ENCODE measurements at places on chromosomes 16 and 17. TPM values are rescaled to one million over a fixed set of nuclear protein-coding genes. Genes with fewer than 3 reads are reported as not detected.
A peak's percentile ranks its signal among the peaks of the same experiment; 100 is the strongest.

TAC4 gene
- not detected for total RNA-seq

ALOXE3 gene
- total RNA-seq: 0.81 TPM

ADCY7 gene
- 8.0 TPM for total RNA-seq

MVD gene
- total RNA-seq: 113 TPM

PPP4C gene
- 161 TPM for total RNA-seq

LRRC36 gene
- 0.39 TPM for total RNA-seq

ZG16 gene
- not detected for total RNA-seq

P2RX5 gene
- total RNA-seq: 6.4 TPM

DNA sequence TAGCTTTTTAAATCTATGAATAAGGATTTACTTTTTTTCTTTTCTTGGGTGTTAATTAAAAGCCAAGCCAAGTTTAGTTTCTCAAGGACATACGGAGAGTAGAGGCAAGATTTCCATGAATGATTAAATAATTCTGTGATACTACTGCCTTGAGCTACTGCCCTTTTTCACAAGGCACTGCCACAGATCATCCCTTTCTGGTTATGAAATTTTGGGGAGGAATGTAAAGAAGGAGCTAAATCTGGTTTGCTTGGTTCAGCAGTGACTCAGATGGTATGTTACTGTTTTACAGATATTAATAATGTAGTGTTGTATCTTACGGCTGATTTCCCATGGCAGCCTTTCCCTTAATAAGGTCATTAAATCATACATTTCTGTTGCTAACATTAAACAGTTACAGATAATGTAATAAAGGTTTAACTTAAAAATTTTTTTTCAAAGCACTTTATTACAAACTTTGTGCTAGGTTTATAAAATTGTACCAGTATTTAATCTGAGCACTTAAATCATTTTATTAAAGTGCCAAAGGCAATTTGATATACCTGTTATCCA is 2.6 kb downstream of the WSB1 start:
- H3K4me1 ChIP-seq: peaks cover 37% of the 10 kb centered on the region
- DNase-seq: no peak
- no peaks in the 10 kb centered on the region for H3K27me3 ChIP-seq
- peak overlapping the region; percentile 34 for H3K27ac ChIP-seq
- H3K36me3 ChIP-seq: peaks cover 3% of the 10 kb centered on the region

GRCh38 chr17:29682987-29683386 is 60.3 kb upstream of the CORO6 start:
- H3K27me3 ChIP-seq: no peaks in the 10 kb centered on the region
- no peaks in the 10 kb centered on the region for H3K36me3 ChIP-seq
- H3K27ac ChIP-seq: peak overlapping the region; percentile 90
- no peak for DNase-seq

- H3K27ac ChIP-seq: no peak overlapping the region
- no peaks in the 10 kb centered on the region for H3K36me3 ChIP-seq
- DNase-seq: no peak
Measured at GRCh38 chr17:79804856-79805696, 8.2 kb upstream of the CBX8 start.

DNA sequence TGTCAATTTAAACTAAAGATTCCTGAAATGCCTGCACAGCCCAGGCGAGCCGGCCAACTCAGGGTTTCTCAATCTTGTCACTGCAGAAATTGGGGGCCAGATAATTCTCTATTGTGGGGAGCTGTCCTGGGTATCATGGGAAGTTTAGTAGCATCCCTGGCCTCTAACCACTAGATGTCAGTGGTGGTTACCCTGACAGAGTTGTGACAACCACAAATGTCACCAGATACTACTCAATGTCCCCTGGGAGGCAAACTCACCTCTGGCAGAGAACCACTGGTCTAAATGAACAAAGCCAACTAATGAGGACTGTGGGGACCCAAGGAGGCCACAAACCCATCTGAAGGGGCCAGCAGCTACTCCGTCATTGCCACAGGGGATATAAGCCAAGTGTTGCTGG is 90.9 kb downstream of the MYH11 start:
- no peaks in the 10 kb centered on the region for H3K27me3 ChIP-seq
- peak; percentile 26 for DNase-seq
- no peak overlapping the region for H3K4me3 ChIP-seq
- no peaks in the 10 kb centered on the region for H3K36me3 ChIP-seq
- peaks cover 6% of the 10 kb centered on the region for H3K4me1 ChIP-seq
- H3K27ac ChIP-seq: no peak overlapping the region

- DNase-seq: no peak
- no peaks in the 10 kb centered on the region for H3K27me3 ChIP-seq
- H3K36me3 ChIP-seq: peaks cover 20% of the 10 kb centered on the region
- no peak overlapping the region for H3K27ac ChIP-seq
- H3K4me3 ChIP-seq: no peak overlapping the region
Measured at GRCh38 chr17:62588109-62588508, 39.4 kb upstream of the MRC2 start.

- H3K4me3 ChIP-seq: no peak overlapping the region
- DNase-seq: no peak
- H3K27me3 ChIP-seq: no peaks in the 10 kb centered on the region
- H3K4me1 ChIP-seq: no peaks in the 10 kb centered on the region
- H3K27ac ChIP-seq: no peak overlapping the region
- peaks cover 68% of the 10 kb centered on the region for H3K36me3 ChIP-seq
Measured at GRCh38 chr17:42814633-42815399, 9.3 kb downstream of the BECN1 start.

DNA sequence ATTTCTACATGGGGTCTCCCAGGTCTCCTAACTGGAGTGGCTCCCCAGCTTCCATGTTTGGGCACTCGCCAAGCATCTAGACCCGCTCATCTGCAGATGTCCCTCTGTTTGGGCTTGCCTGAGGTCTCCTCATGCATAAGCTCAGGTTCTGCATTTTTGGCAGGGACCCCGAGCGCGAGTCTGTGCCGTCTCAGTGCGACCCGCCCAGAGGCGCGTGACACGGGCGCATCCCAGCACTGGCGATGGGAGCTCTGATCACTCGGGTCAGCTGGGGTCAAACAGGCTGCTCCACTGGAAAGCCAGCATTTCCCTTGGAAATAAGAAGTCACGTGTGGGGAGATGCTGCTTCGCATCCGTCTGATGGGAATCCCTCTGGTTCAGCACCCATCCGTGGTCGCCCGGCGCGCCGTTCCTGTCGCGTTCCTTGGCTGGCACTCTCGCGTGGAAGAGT is 56.9 kb upstream of the FASN start:
- 0 out of 2 replicates have a peak, but pooled peaks cover 3% of the 10 kb centered on the region for H3K4me1 ChIP-seq
- no peak overlapping the region for H3K4me3 ChIP-seq
- H3K27me3 ChIP-seq: no peaks in the 10 kb centered on the region
- DNase-seq: no peak

DNA sequence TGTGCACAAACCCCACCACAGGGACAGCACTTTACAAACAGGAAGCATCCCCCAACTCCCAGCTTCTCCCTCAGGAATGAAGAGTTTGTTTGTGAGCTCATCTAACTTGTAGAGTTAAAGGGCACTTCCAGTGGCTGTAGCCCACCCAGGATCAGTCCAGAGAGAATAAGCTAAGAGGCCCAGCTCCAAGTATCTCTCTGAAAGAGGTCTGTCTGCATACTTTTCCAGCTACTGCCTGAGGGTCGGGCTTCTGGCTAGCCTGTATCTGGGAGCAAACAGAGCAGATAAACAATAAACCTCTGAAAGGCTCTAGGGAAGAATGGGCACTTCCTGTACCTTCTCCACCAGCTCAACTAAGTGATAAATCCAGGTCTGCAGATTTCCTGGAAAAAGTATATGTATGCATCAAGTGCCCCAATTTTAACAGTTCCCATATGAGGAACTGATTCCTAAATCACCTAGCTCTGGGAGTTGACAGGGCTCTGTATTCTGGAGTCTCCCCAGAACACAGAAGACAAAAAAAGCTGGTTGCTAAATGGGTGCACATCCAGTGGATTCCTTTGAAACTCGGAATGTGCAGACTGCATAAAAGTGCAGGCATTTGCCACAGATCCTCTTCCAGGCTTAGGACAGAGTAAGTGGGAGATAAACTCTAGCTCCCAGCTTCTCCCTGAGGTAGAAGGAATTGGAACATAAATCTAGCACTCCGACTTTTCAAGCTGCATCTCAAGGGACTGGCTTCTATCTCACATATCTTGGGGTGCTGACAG is 37.1 kb upstream of the MYLK3 start:
- no peak for DNase-seq
- H3K4me1 ChIP-seq: peaks cover 34% of the 10 kb centered on the region
- peaks cover 13% of the 10 kb centered on the region for H3K36me3 ChIP-seq
- H3K27ac ChIP-seq: peak overlapping the region; percentile 92
- H3K4me3 ChIP-seq: no peak overlapping the region
- H3K27me3 ChIP-seq: no peaks in the 10 kb centered on the region

DNA sequence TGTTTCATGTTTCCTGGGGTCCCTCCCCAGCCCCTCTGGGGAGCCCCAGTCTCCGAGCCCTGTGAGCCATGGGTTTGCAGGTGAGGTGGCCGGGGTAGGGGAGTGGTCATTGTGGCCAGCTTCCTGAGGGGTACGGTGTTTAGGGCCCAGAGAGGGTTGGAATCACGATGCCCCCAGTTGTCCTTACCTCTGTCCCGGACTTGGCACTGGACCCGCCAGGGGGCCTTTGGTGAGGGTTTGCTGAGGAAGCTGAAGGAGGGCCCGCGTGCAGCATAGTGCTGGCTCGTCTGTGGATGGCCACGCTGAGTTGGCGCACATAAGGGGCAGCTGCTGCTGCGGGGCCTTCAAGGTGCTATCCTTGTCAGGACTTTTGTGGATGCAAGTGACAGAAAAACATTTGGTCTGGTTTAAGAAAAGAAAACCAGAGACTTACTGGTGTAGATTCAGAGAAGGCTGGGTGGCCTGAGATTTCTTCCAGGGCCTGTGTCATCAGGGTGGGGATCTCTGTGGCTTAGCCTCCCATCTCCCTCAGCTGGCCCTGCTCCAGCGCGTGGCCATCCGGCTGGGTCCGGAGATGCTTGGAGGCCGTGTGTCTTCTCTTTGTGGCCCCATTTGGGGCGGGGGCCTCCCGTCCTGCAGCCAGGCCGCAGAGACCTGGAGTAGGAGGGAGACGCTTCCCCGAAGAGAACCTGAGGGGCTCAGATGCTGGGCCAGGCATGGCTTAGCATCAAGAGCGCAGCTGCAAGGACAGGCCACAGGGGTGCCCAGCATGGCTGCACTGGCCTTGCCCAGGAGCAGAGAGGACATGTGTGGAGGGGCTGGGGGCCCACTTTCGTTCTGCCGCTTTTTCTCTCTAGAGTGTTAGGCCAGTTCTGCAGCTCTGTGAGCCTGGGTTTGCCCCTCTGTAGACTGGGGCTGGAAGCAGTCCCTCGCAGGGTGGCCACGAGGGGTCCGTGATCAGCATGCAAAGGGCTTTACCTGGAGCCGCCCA is 33.7 kb upstream of the NUDT16L1 start:
- H3K27ac ChIP-seq: no peak overlapping the region
- H3K36me3 ChIP-seq: peaks cover 15% of the 10 kb centered on the region
- no peaks in the 10 kb centered on the region for H3K27me3 ChIP-seq
- H3K4me1 ChIP-seq: peaks cover 3% of the 10 kb centered on the region
- H3K4me3 ChIP-seq: no peak overlapping the region
- DNase-seq: no peak

GRCh38 chr17:76995387-76996105 is 127.3 kb downstream of the MGAT5B start:
- H3K36me3 ChIP-seq: no peaks in the 10 kb centered on the region
- DNase-seq: peak; percentile 42
- peaks cover 41% of the 10 kb centered on the region for H3K4me1 ChIP-seq
- H3K4me3 ChIP-seq: peak overlapping the region; percentile 28
- peak overlapping the region; percentile 69 for H3K27ac ChIP-seq
- no peaks in the 10 kb centered on the region for H3K27me3 ChIP-seq

DNA sequence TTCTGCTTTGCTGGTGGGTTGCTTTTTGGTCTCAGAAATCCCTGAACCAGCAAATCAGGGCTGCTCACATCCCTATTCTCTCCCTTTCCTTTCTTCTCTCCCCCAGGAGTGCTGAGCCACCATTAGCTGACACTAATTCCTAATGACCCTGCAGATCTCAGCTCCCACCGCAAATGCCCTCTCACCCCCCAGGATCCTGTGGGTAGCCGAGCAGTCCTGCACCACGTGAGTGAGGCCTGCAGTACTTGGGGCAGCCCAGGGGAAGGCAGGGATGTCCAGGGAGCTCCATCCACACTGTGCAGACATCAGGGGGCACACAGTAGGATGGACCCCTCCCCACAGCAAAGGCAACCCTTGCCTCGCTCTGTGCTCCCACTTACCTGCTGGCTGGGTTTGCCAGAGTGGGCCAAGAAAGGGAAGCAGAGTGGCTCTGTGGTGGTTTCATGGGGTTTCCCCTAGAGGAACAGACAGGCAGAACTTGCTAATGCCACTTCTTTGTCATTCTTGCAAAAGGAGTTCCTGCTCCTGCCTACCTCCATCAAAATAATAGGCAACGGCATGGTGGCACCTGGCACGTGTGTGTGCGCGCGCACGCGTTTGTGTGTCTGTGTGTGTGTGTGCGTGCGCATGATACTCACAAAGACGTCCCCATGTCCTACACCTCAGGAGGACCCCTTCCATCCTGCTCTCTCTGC is 135.6 kb downstream of the GAS7 start:
- peak overlapping the region; percentile 41 for H3K27ac ChIP-seq

- no peak for DNase-seq
- no peak overlapping the region for H3K4me3 ChIP-seq
- H3K4me1 ChIP-seq: peaks cover 39% of the 10 kb centered on the region
- peak overlapping the region; percentile 75 for H3K27ac ChIP-seq
- no peaks in the 10 kb centered on the region for H3K36me3 ChIP-seq
- no peaks in the 10 kb centered on the region for H3K27me3 ChIP-seq
Measured at GRCh38 chr17:68318103-68318991, 27.1 kb downstream of the ARSG start.

GRCh38 chr17:38967290-38967738 is at the start of gene FBXO47:
TSS of gene FBXO47 (minus strand) at chr17:38967403. CDS start at chr17:38963025, 4,378 bp downstream.
- peak; percentile 96 for DNase-seq
- peak within 1 kb of the TSS; percentile 67 for H3K4me3 ChIP-seq
- no peaks in the 10 kb centered on the region for H3K36me3 ChIP-seq
- peaks cover 14% of the 10 kb centered on the region for H3K4me1 ChIP-seq
- peak within 1 kb of the TSS; percentile 89 for H3K27ac ChIP-seq

DNA sequence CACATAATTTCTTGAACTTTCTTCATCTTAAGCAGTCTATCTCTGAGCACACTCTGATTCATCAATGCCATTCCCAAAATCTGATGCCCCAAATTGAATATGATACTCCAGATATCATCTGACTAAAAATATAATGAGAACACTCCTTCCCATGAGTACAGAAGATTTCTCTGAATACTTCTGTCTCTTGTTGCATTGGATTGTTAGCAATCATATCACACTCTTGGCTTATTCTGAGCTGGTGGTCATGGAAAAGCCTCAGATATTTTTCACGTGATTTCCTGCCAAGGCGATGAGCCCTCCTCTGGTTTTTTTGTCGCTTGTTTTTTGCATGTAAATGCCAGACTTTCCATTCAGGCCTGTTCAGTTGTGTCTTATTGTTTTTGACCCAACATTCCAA is 87.2 kb downstream of the NOG start:
- H3K27me3 ChIP-seq: no peaks in the 10 kb centered on the region
- no peak overlapping the region for H3K4me3 ChIP-seq
- no peak overlapping the region for H3K27ac ChIP-seq
- H3K4me1 ChIP-seq: peaks cover 9% of the 10 kb centered on the region

- H3K4me1 ChIP-seq: peaks cover 62% of the 10 kb centered on the region
- no peak overlapping the region for H3K4me3 ChIP-seq
- H3K36me3 ChIP-seq: no peaks in the 10 kb centered on the region
- DNase-seq: peak; percentile 47
Measured at GRCh38 chr17:17884391-17885357, 47.9 kb upstream of the SREBF1 start.
